ENCODE measurements at places on chromosomes 1 and 21. TPM values are rescaled to one million over a fixed set of nuclear protein-coding genes. Genes with fewer than 3 reads are reported as not detected.

SIKE1 gene
- total RNA-seq: 75.5 TPM

OPTC gene
- total RNA-seq: 1.1 TPM

LRRC3 gene
- total RNA-seq: 2.6 TPM

CROCC gene
- total RNA-seq: 40.7 TPM

CSF1 gene
- 3.2 TPM for total RNA-seq

TMPRSS15 gene
- not detected for total RNA-seq

CHODL gene
- total RNA-seq: 3.5 TPM

APOBEC4 gene
- total RNA-seq: not detected

OR2M7 gene
- total RNA-seq: not detected

LCE1E gene
- not detected for total RNA-seq

GSTM3 gene
- 2.7 TPM for total RNA-seq

MIER1 gene
- 28.5 TPM for total RNA-seq

ZFYVE9 gene
- 28.4 TPM for total RNA-seq

STMN1 gene
- 499 TPM for total RNA-seq

PARS2 gene
- total RNA-seq: 10.2 TPM

OR10J1 gene
- not detected for total RNA-seq

HSF2BP gene
- 1.5 TPM for total RNA-seq

MSH4 gene
- 0.63 TPM for total RNA-seq

TCHH gene
- total RNA-seq: not detected

IRF6 gene
- 7.1 TPM for total RNA-seq

IQGAP3 gene
- 24.5 TPM for total RNA-seq

ASPM gene
- 32.4 TPM for total RNA-seq

C1orf21 gene
- total RNA-seq: 36.4 TPM

IL19 gene
- not detected for total RNA-seq
